ENCODE measurements at places on chromosomes 13 and 19. TPM values are rescaled to one million over a fixed set of nuclear protein-coding genes. Genes with fewer than 3 reads are reported as not detected.

DNA sequence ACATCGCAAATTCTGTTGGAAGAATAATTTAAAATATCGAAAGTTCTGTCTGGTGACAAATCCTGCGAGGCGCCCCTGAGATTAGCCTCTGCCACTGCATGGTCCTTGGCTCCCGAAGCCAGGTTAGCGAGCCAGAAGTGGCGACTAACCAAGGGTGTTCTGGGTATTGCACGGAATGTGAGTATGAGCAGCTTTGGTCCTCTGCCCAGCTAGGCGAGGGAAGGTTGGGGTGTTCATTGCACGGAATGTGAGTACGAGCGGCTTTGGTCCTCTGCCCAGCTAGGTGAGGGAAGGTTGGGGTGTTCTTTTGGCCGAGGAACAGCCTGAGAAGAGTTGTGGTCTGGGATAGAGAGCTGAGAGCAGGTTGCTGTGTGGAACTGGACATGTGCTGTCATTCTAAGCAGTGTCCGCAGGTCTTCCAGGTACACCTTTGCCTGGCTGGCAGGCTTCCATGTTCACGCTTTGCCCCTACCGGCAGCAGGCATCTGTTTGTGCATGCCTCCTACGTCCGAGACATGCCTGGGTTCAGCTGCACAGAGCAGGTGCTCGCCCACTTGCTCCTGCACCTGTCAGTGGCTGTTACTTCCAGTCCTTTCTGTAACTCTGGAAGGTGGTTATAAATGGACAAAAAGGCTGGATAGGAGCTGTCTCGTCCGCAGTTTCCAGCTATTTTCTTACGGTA, 18.3 kb upstream of the TEX29 start:
- DNase-seq = no peak
- peaks cover 9% of the 10 kb centered on the region for H3K36me3 ChIP-seq
- H3K4me3 ChIP-seq = no peak overlapping the region
- no peaks in the 10 kb centered on the region for H3K4me1 ChIP-seq

DNA sequence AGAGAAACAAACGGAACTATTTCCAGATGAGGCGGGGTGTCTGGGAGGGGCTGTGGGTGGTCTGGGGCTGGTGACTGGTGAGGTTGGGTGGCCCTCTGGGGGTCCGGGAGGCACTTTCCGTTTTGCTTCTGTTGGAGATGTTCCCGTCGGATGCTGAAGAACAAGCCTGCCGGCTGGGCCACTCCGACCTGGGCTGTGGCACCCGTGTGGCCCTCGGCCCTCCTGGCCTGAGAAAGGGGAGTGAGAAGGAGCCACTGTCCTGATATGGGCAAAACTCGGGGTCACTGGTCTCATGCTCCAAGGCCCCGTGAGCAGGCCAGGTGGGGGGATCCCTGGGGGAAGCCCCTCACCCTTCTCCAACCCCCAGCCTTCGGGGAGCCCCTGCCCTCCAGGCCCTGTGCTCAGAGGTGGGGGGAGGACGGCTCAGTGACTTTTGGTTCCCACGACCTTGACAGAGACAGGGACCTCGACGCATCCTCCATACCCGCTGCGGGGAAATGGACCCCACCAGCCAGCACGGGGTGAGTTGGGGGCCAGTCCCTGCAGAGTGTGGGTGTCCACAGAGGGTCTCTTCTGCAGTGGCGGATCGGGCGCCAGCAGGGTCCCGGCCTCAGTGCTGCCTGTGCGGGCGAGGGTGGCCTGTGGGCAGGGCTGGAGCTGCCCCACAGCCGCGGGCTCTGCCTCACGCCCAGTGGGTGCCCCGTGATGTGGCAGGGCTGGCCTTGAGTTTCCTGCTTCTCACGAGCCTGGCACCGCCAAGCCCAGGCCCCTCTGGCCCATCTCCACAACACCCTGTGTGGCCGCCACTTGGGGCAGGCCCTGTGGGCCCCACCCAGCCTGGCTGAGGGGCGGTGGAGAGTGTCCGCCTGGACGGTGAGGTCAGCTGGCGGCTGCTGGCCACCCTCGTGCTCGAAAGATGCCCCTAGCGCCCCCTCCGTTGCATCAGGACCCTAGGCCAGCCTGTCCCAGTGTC, 4.4 kb upstream of the TBXA2R start:
- no peak overlapping the region for H3K4me3 ChIP-seq
- no peak for DNase-seq
- peaks cover 16% of the 10 kb centered on the region for H3K4me1 ChIP-seq
- H3K36me3 ChIP-seq = no peaks in the 10 kb centered on the region

GRCh38 chr19:2798733-2799132, 13.4 kb downstream of the THOP1 start:
- H3K27me3 ChIP-seq = no peaks in the 10 kb centered on the region
- H3K4me1 ChIP-seq = no peaks in the 10 kb centered on the region
- no peaks in the 10 kb centered on the region for H3K36me3 ChIP-seq
- H3K27ac ChIP-seq = no peak overlapping the region
- DNase-seq = no peak
- no peak overlapping the region for H3K4me3 ChIP-seq

DNA sequence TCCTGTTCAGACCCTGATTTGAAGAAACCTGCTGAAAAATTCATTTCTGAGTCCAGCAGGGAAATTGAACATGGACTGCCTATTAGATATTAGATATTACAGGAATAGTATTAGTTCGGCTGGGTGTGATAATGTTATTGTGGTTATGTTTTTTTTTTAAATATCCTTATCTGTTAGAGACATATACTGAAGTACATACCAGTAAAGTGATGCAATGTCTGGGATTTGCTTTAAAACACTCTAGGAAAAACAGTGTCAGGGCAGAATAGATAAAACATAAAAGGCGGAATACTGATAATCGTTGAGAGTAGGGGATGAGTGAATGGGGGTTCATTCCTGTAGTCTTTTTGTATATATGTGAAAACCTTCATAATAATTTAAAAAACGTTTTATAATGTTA, 28.7 kb upstream of the AMER2 start:
- no peaks in the 10 kb centered on the region for H3K4me1 ChIP-seq
- H3K4me3 ChIP-seq = no peak overlapping the region
- no peaks in the 10 kb centered on the region for H3K27me3 ChIP-seq
- DNase-seq = no peak
- H3K27ac ChIP-seq = no peak overlapping the region

DNA sequence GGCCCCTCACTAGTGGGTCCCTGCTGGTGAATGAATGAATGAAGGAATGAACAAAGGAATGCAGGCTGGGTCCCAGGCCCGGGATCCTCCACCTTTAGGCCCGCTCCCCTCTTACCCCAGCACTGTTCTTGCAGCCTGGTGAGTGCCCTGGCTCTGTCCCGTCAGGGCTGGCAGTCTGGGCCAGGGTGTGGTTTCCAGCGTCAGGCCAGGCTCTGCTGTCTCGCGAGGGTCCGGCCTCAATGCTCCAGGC, 317 bp downstream of the LYL1 start:
- peaks cover 16% of the 10 kb centered on the region for H3K4me1 ChIP-seq
- no peak for DNase-seq

DNA sequence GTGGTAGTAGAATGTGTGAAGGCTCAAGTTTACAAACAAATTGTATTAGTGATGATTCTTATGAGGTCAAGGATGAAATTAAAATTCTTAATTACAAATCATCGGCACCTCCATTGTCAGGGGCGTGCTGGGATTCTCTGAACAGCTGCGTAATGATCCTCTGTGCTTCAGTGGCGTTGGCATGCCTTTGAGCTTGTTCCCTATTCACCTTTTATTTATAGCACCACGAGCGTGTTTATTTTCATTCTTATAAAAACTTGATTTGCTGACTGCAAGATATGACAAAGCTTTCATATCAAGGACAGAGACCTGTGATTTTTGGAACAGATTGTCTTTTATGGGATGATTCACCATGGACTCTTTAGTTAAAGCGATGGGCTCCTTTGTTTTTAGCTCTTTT, 18.2 kb upstream of the UBL3 start:
- no peaks in the 10 kb centered on the region for H3K4me1 ChIP-seq
- H3K4me3 ChIP-seq = no peak overlapping the region
- DNase-seq = no peak
- H3K27ac ChIP-seq = no peak overlapping the region
- H3K36me3 ChIP-seq = no peaks in the 10 kb centered on the region
- no peaks in the 10 kb centered on the region for H3K27me3 ChIP-seq

DNA sequence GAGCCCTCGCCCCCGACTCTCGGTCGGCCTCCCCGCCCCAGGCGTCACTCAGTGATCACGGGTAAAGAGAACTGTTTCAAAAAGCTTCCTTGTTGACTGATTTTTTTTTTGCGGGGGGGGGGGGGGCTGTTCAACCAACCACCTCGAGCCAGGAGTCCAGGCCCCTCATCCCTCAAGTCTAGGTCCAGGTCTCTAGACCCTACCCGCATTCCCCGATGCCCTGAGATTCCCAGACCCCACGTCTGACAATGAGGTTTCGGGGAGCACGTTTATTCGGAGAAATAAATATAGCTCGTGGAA, 4.3 kb downstream of the HRC start:
- H3K27me3 ChIP-seq = no peaks in the 10 kb centered on the region
- no peak for DNase-seq
- no peaks in the 10 kb centered on the region for H3K36me3 ChIP-seq
- H3K4me1 ChIP-seq = no peaks in the 10 kb centered on the region

DNA sequence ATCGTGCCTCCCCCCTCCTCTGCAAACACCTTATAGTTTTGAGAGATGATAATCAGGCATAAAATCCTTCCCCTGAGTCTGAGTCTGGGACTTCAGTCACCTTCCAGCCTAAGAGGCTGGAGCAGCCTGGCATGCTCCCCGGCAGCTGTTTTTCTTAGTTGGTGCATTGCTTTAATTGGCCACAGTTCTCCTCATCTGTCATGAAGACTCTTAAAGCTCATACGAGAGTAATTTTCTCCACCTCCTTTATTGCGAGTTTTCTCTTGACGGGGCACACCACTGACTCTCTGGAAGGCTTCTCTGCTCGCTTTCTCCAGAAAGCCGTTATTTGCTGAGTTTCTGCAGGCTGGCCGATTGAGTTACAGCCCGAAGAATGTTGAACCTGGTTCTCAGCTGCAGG, 310.5 kb downstream of the ATP8A2 start:
- no peak for DNase-seq
- H3K27me3 ChIP-seq = no peaks in the 10 kb centered on the region
- H3K4me1 ChIP-seq = no peaks in the 10 kb centered on the region
- H3K36me3 ChIP-seq = no peaks in the 10 kb centered on the region
- no peak overlapping the region for H3K4me3 ChIP-seq

- no peaks in the 10 kb centered on the region for H3K27me3 ChIP-seq
- DNase-seq = no peak
- H3K4me1 ChIP-seq = no peaks in the 10 kb centered on the region
- H3K4me3 ChIP-seq = no peak overlapping the region
These were observed 309.1 kb upstream of the SLITRK6 start for GRCh38 chr13:86108334-86108733.

- no peak overlapping the region for H3K4me3 ChIP-seq
- no peaks in the 10 kb centered on the region for H3K36me3 ChIP-seq
- H3K27ac ChIP-seq = no peak overlapping the region
- H3K27me3 ChIP-seq = peaks cover 36% of the 10 kb centered on the region
These were observed 6.4 kb downstream of the KANK3 start for GRCh38 chr19:8336660-8337059.

NCAN gene
- total RNA-seq = 0.05 TPM

DNA sequence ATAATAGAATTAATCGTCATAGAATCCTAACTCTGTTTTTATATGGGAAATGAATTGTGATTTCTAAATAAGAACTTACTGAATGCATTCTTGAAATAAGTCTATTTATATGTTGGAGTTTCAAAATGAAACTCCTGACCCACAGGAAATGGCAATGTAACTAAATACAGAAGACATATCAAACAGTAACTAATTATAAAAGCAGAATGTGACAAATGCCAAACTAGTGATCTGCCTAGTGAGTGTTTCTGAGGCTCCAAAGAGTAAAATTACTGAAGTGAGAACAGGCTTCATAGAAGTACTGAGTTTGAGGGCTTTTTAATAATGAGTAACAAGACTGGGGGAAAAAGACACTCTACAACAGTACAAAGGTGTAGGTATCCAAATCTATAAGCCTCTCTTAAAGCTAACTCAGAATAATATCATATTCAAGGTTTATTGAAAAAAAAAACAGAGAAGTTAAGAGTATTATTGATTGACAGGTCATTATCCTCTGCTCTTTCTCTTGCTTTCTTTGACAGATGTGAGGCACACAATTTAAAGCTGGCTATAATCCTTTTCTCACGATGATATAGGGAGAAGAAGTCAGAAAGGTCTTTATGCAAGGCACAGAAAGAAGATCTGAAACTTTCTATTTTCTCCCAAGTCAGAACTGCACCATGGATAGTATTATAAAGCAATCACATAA, 17.4 kb upstream of the ATXN8OS start:
- no peaks in the 10 kb centered on the region for H3K27me3 ChIP-seq
- DNase-seq = no peak
- H3K4me1 ChIP-seq = no peaks in the 10 kb centered on the region
- H3K36me3 ChIP-seq = no peaks in the 10 kb centered on the region
- no peak overlapping the region for H3K27ac ChIP-seq

DNA sequence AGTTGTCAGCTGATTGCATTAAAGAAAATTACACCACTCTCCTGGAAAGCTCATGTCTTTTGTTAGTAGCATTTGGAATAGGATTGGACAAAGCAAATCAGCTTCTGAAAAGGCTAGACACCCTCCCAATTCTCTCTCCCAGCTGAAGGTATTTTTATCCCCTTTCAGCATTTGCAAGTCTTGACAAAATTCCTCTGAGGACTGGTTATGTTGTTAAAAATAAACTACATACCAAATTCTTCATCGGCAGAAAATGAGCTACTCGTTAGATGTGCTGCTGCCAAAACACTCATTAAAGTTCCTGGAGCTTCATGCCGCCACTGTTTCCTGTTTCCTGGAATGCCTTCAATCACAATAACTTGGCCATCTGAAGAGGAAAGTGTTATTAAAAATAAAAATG, 37.1 kb downstream of the UTP14C start:
- H3K4me3 ChIP-seq = no peak overlapping the region
- no peaks in the 10 kb centered on the region for H3K36me3 ChIP-seq
- no peaks in the 10 kb centered on the region for H3K27me3 ChIP-seq

GRCh38 chr19:28497137-28497536, 715.8 kb downstream of the UQCRFS1 start:
- H3K27ac ChIP-seq = no peak overlapping the region
- no peak for DNase-seq
- no peaks in the 10 kb centered on the region for H3K27me3 ChIP-seq
- H3K4me1 ChIP-seq = no peaks in the 10 kb centered on the region

DNA sequence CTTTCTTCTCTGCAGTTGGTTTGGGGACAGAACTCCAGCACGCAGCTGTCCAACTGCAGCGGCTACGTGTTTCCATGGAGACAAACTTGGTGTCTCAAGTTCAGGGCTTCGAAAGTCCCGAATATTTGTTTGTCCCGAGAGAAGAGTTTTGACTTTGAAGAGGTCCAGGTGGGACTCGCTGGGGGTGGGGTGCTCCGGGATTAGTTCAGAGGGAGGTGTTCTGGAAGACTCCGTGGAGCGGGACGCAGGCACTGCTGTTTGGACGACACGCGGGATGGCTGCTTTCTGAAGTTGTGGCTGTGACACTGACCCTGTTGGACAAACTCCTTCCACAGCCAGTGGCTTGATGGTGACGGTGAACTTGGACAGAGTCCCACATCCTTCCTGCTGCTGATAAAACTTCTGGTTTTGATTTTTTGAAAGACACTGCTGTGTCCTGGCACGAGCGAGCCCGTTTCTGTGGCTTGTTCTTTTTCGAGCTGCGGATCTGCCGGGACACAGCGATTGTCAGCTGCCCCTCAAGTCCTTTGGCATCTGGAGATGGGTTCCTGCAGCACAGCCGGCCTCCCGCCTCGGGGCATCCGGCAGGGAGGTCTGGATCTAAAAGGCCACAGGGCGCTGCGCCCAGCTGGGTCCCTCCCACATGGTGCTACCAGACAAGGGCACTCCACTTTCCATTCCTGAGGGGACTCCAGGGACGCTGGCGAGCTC, 15.9 kb upstream of the RANBP3 start:
- no peaks in the 10 kb centered on the region for H3K36me3 ChIP-seq
- no peak overlapping the region for H3K4me3 ChIP-seq
- no peak overlapping the region for H3K27ac ChIP-seq
- H3K27me3 ChIP-seq = no peaks in the 10 kb centered on the region
- DNase-seq = no peak
